ENCODE measurements at places on chromosomes 2 and 18. TPM values are rescaled to one million over a fixed set of nuclear protein-coding genes. Genes with fewer than 3 reads are reported as not detected.
A peak's percentile ranks its signal among the peaks of the same experiment; 100 is the strongest.

- no peak for DNase-seq
Observed at GRCh38 chr2:203706403-203706802, at the start of gene CD28. CD28 (plus strand) TSS chr2:203706639; CDS start chr2:203706697, 58 bp downstream.

Gene TXNL4A
- polyA plus RNA-seq: 99.6 TPM

- DNase-seq: peak; percentile 48
Observed at GRCh38 chr2:108403494-108403893, 25.7 kb downstream of the SULT1C4 start.

Gene FEV
- polyA plus RNA-seq: not detected

Measured in A549 (cell line).